T-helper 2 cell (primary cell): ENCODE measurements at places on chromosomes 1 and 21.

- peak; percentile 82 for DNase-seq
Observed at GRCh38 chr1:55215194-55216021, at the start of gene USP24. USP24 (minus strand) TSS chr1:55215364; CDS start chr1:55215113, 251 bp downstream.

GRCh38 chr1:34796990-34797389 lies 4.2 kb downstream of the GJA4 start:
- DNase-seq = no peak

- no peak for DNase-seq
Observed at GRCh38 chr1:92326681-92327080, 27.8 kb downstream of the RPAP2 start.

GRCh38 chr1:246794828-246795671 lies 70.8 kb downstream of the SCCPDH start:
- no peak for DNase-seq

DNA sequence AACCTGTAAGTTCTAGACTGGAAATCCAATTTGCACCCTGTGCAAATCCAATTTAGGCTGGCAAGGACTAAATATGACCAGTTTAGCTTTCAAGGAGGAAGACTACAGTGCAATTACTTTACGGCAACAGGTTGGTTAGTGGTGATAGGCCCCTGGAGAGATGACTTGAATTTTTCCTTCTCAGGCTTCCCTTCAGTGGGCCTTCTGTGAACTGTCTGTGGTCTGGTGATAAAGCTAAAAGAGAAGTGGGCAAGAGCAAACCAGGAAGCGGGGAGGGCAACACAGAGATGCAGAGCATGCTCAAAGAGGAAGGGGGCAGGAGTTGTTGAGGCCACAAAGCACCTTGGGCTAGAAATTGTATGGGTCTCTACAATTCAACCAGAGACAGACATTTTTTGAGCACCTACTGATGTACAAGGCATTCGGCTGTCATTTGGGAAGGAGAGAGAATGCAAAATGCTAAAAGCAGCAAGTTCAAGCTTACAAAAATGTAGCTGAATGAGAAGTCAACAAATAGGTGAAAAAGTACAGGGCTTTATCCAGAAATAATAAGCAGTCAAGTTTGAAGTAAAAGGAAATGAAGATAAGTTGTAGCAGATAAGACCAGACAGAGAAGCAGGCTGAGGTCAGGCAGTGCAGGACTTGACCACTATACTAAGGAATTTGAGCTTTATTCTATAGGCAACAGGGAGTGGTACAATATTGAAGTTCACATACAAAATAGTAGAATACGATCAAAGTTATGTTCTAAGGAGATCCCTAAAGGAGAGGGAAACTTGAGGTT lies 23.9 kb downstream of the INPP5B start:
- DNase-seq = no peak
